Fibroblast of villous mesenchyme (primary cell): ENCODE measurements at places on chromosomes 11 and 22.

DNA sequence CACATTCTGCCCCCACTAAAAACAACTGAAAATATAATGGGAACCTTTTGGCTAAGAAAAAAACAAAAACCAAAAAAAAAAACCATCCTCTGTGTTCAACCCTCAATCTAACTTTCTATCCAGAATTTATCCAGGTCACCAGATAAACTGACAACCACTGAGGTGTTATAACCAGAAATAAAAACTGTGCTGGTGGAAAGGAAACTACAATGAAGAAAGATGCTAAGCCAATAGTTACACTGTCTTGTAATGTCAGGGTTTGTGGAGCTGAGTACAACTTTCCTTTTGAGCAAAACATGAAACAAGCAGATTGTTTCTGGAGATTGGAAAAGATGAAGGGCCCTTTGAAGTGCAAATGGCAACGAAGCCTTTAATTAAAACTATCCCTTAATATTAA, 50.8 kb downstream of the PRDM10 start:
- no peak for DNase-seq

- no peak for DNase-seq
Observed at GRCh38 chr22:30832407-30832987, 136.1 kb downstream of the MORC2 start.

- no peak for DNase-seq
Observed at GRCh38 chr11:119664063-119664572, 64.9 kb downstream of the NECTIN1 start.

DNA sequence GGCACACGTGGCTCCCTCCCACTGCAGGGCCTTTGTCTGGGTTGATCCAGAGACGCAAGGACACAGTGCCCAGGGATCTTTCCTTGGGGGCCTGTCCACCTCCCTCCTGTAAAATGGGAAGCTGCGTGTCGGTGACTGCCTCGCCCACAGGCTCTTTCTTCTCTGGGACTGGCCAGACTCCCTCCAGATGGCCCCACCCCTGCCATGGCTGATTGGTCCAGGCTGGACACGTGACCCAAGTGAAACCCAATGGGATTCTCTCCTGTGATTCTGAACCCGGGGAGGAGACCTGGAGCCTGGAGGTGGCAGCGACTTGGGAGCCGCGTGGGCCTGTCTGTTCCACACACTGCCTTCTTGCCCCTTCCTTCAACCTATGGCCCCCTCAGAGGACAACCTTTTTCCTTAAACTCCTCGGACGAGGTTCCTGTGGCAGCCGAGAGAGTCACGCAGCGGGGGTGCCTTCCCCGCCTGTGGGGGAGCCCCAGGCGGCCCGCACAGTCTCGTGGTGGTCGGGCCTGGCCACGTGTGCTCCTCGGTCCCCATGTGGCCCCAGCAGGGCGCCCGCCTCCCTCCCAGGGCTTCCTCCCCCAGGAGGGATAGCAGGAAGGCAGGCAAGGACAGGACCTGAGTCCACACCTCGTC, 12.4 kb upstream of the MPPED1 start:
- DNase-seq, result no peak

- DNase-seq, result peak; percentile 51
Observed at GRCh38 chr22:43289531-43289963, 53.6 kb downstream of the SCUBE1 start.

- peak; percentile 50 for DNase-seq
Observed at GRCh38 chr11:123601136-123601535, 53.3 kb downstream of the SCN3B start.

- DNase-seq, result peak; percentile 59
Observed at GRCh38 chr22:33302049-33302545, 243.9 kb upstream of the SYN3 start.

DNA sequence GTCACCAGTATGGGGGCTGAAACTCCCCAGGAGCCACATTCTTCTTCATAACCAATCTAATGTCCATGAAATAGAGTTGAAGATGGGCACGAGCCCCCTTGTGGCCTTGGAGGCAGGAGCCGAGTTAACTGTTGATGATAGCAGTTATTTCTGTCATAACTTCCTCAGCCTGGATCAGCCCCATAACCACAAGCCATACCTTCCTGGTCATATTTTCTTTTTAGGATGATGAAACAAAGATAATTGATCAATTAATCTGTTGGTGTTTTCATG, 65.0 kb upstream of the TTC12 start:
- DNase-seq, result peak; percentile 21

DNA sequence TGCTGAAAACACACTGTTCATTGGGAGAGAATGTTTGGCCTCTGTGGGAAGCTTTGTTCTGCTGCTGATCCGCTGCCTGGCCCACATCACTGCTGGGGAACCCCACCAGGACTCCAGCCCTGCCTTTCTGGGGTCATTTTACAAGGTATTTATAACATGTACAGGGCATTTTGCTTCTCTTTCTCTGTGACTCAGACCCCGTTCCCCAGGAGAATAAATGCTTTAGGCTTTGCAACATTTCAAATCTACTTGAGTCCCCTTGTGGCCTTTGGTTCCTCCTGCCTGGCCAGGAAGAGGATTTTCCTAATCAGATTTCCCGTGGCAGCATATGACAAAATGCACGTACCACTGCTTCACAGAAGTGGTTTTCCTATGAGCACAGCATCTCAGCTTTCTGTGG, 43.0 kb downstream of the BTG4 start:
- DNase-seq, result no peak

GRCh38 chr11:77269484-77270123, 31.9 kb downstream of the GDPD4 start:
- DNase-seq, result peak; percentile 10

DNA sequence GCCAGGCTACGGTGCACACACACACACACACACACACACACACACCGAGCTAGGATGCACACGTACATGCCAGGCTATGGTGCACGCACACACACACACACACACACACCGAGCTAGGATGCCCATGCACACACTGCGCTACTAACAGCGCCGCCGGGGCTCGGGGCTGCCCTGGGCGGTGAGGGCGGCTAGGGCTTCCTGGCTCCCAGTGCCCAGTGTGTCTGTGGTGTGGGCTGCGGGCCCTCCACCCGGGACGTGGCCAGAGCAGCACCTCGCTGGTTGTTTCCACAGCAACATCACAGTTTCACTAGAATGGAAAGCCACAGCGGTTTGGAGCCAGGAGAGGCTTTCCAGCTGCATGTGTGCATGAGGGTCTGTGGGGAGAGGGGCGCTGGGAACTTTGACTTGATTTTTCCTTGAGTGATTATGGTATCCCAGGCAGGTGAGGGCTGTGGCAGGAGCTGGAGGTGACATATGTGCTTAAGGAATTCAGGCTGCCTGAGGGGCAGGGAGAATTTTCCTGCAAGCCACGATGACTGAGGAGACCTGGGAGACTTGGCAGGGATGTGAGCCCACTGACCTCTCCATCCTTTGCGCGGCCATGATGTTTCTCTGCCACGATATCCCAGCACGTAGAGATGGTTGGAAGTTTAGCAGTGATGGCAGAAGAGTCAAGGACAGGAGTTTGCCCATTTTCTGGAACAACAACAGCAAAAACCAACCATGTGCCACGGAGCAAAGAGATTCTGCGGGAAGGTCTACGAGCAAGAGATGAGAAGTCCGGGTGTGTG, 195.9 kb downstream of the SNX19 start:
- no peak for DNase-seq

DNA sequence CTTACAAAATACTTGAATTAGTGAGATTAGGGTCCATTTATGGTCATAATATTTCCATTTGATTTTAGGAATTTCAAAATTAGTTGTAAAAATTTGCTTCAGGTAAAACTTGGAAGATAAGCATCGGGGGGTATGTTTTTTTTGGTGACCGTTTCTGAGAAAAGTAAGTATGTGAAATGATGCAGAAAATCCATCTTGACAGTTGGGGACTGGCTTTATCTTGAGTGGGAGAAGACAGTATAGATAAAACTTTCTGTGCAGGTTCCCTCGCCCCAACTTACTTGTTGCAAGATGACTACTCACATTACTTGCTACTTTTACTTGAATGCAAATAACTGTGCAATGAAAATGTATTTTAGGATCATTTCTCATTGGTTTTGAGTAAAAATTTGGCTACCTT, 49.5 kb downstream of the DNAJC24 start:
- DNase-seq, result no peak

- no peak for DNase-seq
Observed at GRCh38 chr11:42631220-42631843, 680.5 kb upstream of the API5 start.

DNA sequence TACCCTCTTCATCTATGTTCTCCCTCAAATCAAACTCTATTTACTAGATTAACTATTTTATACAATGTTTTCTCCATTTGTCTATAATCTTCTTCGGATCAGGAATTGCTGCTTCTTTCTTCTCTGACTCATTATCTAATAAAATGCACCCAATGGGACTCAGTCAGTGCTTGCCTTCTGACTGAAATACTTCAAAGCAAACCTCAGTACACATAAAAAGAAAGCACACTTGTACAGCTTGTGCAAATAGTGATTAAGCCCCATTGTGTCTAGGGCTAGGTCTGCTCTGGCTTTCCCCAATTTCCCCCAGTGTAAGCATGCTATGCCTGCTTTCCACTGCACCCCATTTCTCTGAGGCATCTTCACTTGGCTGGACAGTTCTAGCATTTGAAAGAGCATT, 118.6 kb upstream of the C11orf87 start:
- no peak for DNase-seq

DNA sequence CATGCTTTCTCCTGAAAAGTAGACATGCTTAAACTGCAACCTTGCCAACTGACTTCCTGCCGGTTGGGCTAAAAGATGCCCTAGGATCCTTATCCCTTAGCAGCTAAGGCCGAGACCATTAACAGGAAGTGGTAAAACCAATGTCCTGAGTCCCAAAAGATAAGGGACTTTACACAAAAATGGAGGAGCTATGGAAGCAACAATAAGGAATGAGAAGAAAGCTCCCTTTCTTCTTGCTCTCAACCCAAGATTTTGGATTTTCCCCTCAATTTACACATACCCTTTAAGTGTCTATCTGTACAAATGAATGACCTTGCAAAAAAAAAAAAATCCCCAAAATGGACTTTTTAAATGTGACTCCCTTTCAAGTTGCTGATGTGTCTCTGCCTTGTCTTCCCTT, 11.1 kb downstream of the MRPL17 start:
- DNase-seq, result no peak

DNA sequence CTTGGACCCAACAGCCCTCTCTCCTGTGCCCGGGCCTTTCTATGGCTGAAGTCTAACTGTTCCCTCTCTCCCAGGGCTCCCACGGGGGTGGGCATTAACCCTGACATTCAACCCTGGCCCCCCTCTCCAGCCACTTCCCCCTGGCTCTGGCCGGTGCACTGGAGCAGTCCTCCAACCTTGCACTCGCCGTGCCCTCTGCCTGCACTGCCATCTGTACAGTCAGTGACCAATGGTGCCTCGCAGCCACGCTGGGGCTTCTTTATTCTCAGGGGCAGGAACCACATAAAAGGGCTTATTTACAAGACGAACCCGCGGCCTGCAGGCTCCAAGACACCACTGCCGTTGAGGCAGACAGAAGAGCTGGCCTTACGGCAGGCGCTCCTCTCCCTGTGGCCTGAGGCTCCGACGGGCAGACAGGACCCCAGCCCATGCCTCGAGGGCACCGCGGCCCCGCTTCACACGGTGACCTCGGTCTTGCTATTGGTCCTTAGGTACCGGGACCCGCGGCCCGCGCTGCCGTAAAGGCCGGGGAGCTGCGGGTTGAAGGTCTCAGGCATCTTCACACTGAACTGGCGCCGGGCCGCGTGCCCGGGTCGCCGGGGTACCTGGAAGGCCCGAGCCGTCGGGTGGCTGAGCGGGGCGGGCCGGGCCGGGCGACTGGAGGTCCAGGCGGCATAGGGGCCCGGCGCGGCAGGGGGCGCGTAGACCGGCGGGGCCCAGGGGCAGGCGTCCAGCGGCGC, 5.4 kb downstream of the SHISA8 start:
- DNase-seq, result no peak

GRCh38 chr11:124753205-124753604, 1.1 kb upstream of the VSIG2 start:
- DNase-seq, result no peak

GRCh38 chr11:87484566-87484965, 446.8 kb downstream of the TMEM135 start:
- no peak for DNase-seq

GRCh38 chr22:17552737-17553136, 10.6 kb upstream of the SLC25A18 start:
- DNase-seq, result no peak
